ENCODE measurements at places on chromosomes 7 and 10. TPM values are rescaled to one million over a fixed set of nuclear protein-coding genes. Genes with fewer than 3 reads are reported as not detected.

Gene LRRC17
- 33.6 TPM for total RNA-seq

Gene ITGA8
- 19.8 TPM for total RNA-seq

Gene AFAP1L2
- 9.8 TPM for total RNA-seq

Gene PPP1R9A
- total RNA-seq = 62.0 TPM

Gene AS3MT
- total RNA-seq = 5.8 TPM

Gene SNX10
- 40.6 TPM for total RNA-seq

Gene C10orf67
- 0.54 TPM for total RNA-seq

Gene C7orf57
- total RNA-seq = 2.4 TPM

Gene SYT15
- total RNA-seq = 1.8 TPM

Gene RASA4B
- 23.3 TPM for total RNA-seq

Gene PCLO
- total RNA-seq = 66.6 TPM

Gene MKX
- total RNA-seq = 1.8 TPM

Gene CDH23
- total RNA-seq = 4.5 TPM

Gene NEURL1
- 16.8 TPM for total RNA-seq

Gene VGF
- 21.2 TPM for total RNA-seq

Gene NME8
- total RNA-seq = not detected

Gene COBL
- total RNA-seq = 3.8 TPM

Gene LRRTM3
- 17.1 TPM for total RNA-seq

Gene MBL2
- total RNA-seq = not detected

Gene ITPRID1
- 0.27 TPM for total RNA-seq

Gene TMEM176A
- total RNA-seq = 1.5 TPM

Gene C10orf95
- not detected for total RNA-seq

Gene ZNF488
- 2.9 TPM for total RNA-seq

All from cerebellum (tissue), 4 donors.